Stimulated activated CD4-positive, alpha-beta T cell treated with anti-CD3 and anti-CD28 coated beads, Interleukin-12 subunit alpha, Interleukin-12 subunit beta, amount 100 ng/mL, for 4 hours (primary cell): ENCODE measurements at places on chromosomes 5 and 9.

DNA sequence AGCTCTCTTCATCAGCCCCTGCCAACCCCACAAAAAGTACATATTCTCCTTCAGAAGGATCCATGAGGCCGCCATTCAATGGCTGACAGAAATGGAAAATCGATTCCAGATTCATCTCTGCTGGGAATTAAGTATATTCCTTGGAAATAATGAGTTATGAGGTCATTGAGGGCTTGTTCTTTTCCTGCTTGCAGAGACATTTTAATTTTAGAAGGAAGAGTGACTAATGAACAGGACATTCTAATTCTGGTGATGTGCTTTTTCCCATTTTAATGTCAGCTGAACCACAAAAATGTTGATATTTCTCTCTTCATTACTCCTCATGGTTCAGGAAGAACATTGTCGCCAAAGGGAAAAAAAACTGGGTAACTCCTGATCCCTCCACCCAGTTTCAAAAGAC, 314.0 kb downstream of the PIK3R1 start:
- DNase-seq, result no peak

- DNase-seq, result no peak
Measured at GRCh38 chr5:112646139-112646936, 91.3 kb upstream of the APC start.

- no peak for DNase-seq
Measured at GRCh38 chr9:110126499-110126941, 81.4 kb downstream of the C9orf152 start.

DNA sequence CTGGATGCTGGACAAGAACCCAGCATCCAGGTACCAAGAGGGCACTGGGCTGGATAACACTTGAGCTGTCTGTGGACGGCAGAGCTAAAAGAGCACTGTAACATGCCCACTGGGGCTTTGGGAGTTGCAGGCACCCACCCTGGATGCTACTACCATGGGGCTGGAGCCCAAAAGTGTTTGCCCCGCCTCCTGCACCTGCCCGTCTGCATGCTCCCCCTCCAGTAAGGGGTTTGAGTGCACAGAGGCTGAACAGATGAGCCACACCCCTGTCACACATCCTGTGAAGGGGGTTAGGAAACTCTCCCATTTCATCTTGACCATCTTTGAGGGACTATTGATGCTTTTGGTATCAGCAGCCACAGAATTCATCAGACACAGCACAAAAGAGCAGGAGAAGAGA, 69.0 kb downstream of the LIX1 start:
- no peak for DNase-seq

DNA sequence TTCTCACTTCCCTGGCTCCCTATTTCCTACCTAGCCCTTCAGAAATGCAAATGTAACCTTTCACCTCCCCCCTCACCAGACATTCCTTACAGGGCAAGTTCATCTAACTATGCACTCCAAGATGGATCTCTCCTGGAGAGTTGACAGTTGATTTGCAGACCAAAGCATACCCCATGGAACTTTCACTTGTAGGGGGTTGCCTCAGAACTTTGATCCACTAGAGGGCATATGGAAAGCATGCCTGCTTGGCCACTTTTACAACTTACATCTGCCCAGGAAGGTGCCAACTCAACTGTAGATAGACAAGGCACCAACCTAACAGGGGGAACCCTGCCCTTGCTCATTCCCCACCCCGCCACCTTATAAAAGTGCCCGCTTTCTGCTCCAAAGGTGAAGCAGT, 187.8 kb downstream of the NXNL2 start:
- no peak for DNase-seq

- DNase-seq, result no peak
Measured at GRCh38 chr9:107600060-107600573, 110.5 kb upstream of the KLF4 start.

GRCh38 chr5:7816535-7816901, 34.4 kb downstream of the CFAP90 start:
- DNase-seq, result no peak

- no peak for DNase-seq
Measured at GRCh38 chr5:170882345-170882744, 20.5 kb downstream of the RANBP17 start.

DNA sequence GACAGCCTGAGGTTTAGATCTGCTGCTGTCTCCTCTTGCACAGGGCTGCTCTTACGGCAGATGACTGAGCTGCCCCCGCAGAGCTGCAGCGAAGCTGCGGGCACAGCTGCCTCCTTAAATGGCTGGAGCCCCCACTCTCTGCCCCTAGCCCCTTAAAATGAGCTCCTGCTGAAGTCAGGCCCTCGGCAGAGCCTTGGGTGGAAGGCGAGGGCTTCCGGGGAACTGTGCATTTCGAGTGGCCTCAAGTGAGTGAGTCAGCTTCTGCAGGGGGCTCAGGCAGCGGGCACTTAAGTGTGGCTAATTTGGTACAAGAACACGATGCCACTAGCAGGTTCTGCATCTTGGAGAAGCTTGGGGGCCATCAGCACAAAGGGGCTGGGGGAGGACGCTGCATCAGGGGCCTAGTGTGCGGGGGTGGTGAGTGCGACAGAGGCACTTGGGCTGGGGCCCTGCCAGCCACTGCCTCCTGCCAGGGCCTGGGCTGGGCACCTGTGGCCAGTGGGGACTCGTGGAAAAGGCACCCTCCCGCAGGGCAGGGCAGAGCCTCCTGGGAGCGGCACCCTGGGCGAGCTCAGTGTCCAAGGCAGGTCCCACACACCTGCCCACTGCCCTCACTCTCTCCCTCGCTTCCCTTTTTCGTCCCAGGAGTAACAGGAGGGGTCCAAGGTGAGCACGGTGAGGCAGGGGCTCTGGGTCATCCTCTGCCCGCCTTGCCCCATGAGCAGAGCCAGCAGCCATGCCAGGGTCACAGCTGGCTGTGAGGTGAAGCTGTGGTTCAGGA, 28.8 kb upstream of the RNU6ATAC start:
- DNase-seq, result no peak

- DNase-seq, result no peak
Measured at GRCh38 chr5:59042201-59043055, 459.6 kb downstream of the RAB3C start.

GRCh38 chr9:124394596-124394995, 20.6 kb downstream of the PSMB7 start:
- no peak for DNase-seq

GRCh38 chr5:160843240-160843639, 8.8 kb downstream of the ATP10B start:
- DNase-seq, result no peak

DNA sequence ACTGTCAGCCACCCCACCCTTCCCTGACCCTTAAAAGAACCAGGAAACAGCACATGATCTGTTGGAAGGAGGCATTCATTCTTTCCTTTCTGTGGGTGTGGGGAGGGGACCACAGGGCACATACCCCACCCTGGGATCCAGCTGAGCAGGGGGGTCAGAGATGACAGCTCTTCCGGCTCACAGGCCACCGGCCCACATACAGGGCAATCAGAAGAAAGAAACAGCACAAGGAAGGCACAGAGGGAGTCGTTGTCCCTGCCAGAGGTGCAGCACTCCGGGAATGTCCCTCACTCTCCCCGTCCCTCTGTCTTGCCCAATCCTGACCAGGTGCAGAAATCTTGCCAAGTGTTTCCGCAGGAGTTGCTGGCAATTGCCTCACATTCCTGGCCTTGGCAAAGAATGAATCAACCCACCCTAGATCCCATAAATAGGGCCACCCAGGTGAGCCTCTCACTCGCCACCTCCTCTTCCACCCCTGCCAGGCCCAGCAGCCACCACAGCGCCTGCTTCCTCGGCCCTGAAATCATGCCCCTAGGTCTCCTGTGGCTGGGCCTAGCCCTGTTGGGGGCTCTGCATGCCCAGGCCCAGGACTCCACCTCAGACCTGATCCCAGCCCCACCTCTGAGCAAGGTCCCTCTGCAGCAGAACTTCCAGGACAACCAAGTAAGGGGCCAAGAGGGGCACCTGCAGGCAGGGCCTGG, at the start of gene LCN2:
Gene LCN2, plus strand, starts transcription at position 453 of the 701 bp plus-strand sequence. Its CDS starts 73 bp downstream, at position 526.
- no peak for DNase-seq

DNA sequence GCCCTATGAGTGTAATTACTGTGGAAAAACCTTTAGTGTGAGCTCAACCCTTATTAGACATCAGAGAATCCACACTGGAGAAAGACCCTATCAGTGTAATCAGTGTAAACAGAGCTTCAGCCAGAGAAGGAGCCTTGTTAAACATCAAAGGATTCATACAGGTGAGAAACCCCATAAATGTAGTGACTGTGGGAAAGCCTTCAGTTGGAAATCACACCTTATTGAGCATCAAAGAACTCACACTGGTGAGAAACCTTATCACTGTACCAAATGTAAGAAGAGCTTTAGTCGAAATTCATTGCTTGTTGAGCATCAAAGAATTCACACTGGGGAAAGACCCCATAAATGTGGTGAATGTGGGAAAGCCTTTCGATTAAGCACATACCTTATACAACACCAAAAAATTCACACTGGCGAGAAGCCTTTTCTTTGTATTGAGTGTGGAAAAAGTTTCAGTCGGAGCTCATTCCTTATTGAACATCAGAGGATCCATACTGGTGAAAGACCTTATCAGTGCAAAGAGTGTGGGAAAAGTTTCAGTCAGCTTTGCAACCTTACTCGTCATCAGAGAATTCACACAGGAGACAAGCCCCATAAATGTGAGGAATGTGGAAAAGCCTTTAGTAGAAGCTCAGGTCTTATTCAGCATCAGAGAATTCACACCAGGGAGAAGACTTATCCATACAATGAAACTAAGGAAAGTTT, 9.9 kb downstream of the ZNF189 start:
- DNase-seq, result no peak
